ENCODE measurements at places on chromosomes 2 and 18.

- DNase-seq, result no peak
These were observed 70.4 kb upstream of the CYP1B1 start for GRCh38 chr2:38146275-38146906.

- no peak for DNase-seq
These were observed 66.8 kb downstream of the XDH start for GRCh38 chr2:31347750-31348149.

DNA sequence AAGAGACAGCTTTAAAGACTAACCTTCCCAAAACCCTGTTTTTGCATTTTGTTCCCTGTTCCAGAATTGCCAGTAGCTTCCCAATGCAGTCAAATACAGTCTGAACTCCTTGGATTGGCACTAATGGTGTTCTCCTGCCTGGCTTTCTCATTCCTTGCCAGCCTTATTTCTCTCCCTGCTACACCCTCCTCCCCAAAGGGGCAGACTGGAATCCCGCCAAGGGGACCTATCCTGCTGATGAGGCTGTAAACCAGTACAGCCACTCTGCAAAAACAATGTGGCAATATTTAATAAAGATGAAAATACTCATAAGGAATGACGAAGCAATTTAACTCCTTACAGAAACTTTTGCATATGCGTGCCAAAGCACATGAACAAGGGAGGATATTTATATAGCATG is 4.5 kb upstream of the SLC4A5 start:
- DNase-seq, result no peak

DNA sequence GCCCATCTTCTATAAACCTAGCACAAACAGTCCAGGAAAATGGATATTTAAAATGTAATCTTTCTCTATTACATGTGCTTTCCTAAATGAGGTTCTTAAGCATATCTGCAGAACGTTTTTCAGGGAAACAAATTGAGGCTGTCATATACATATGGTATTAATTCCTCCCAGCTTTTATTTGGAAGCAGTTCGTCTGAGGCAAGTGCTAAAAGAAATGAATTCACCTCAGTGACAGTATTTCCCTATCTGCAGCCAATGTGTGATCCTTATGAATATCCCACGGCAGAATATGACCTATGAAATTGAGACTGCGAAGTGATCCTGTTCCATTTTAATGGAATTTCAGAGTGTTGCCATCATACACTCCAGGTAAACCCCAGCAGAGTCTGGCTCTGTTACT is 7.1 kb downstream of the MYOM1 start:
- no peak for DNase-seq

DNA sequence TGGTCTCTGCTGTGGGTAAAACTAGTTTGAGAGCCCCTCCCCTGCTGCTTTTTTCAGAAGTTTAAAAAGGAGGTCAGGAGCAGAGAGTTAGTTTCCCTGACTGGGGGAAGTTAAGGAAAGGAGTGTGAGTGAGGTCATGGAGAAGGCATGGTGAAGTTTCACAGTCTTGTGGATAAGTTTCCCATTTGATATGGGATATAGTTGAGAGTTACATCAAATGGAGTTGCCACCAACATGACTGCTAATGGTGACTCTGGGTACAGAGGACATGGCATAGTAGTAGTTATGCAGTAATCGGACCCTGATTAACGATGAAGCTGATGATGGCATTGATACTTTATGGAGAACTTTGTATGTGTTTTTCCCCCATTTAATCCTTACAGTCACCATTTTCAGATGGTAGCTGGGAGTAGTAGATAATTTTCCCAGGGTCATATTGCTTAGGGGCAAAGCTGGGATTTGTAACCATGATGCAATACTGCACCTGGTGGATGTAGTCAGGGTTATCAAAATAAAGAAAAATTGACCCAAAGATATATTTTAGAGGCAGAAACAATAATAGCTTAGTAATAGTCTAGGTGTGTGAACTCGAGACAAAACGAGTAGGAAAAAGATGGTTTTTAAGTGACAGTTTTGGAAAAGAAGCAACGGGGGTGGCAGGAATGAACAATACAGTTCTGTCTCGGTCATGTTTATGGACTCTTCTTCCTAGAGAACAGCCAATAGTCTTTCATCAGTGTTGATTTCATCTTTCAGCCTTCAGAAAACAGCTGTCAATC is 74.6 kb downstream of the FMNL2 start:
- no peak for DNase-seq
